ENCODE measurements at places on chromosomes 11 and 22. TPM values are rescaled to one million over a fixed set of nuclear protein-coding genes. Genes with fewer than 3 reads are reported as not detected.

The OR52I1 gene
- not detected for total RNA-seq

DNA sequence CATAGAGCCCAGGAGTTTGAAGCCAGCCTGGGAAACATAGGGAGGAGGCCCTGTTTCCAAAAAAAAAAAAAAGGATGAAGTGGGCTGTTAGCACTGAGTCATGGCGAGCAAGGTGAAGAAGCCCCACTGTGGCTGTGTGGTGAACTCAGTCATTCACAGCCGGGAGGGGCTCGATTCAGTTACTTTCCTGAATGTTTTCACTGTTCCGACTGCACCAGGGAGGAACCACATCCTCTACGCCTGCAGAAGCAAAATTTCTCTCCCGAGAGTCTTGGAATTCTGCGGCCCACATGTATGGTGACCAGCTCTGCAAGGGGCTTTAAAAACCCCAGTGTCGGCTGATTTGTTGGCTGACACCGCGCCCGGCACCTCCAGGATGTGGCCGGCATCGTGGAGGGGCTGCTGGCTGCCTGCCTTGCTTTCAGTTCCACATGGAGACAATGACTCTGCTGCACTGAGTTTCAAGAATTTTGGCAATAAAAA lies 27.8 kb upstream of the GRAMD4 start:
- H3K27me3 ChIP-seq, result no peaks in the 10 kb centered on the region
- no peak for DNase-seq
- H3K27ac ChIP-seq, result no peak overlapping the region
- H3K4me3 ChIP-seq, result no peak overlapping the region
- peaks cover 11% of the 10 kb centered on the region for H3K4me1 ChIP-seq

GRCh38 chr11:30113326-30113898 lies 96.6 kb upstream of the KCNA4 start:
- H3K27ac ChIP-seq, result no peak overlapping the region
- no peak overlapping the region for H3K4me3 ChIP-seq
- H3K27me3 ChIP-seq, result no peaks in the 10 kb centered on the region
- H3K36me3 ChIP-seq, result no peaks in the 10 kb centered on the region
- no peaks in the 10 kb centered on the region for H3K4me1 ChIP-seq

The FEN1 gene
- 67.6 TPM for total RNA-seq

The SEC14L2 gene
- total RNA-seq, result 10.7 TPM

- H3K27me3 ChIP-seq, result no peaks in the 10 kb centered on the region
- peak within 1 kb of the TSS; percentile 99 for H3K27ac ChIP-seq
- H3K36me3 ChIP-seq, result no peaks in the 10 kb centered on the region
These were observed at the start of gene MTMR2 for GRCh38 chr11:95923728-95924413. Gene MTMR2, minus strand, starts transcription at chr11:95924107. Its CDS starts 153 bp downstream, at chr11:95923954.

DNA sequence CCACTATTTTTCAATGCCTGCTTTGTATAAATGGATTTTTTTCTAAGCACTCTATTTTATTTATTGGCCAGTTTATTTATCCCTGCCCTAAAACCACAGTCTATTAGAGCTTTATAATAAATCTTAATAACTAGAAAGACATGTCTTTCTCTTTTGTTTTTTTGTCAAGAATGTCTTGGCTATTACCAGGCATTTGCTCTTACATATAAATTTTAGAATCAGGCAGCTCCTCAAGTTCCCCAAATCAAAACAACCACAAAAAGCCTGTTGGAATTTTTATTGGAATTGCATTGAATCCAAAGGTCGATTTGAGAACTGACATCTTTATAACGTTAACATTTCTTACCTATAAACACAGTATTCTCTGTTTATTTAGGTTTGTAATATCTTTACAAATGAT lies 85.8 kb upstream of the SC5D start:
- H3K27ac ChIP-seq, result no peak overlapping the region
- DNase-seq, result no peak
- peaks cover 44% of the 10 kb centered on the region for H3K27me3 ChIP-seq
- H3K36me3 ChIP-seq, result no peaks in the 10 kb centered on the region

The NCF4 gene
- total RNA-seq, result not detected

The F2 gene
- 0.64 TPM for total RNA-seq

The SHISAL1 gene
- 1.2 TPM for total RNA-seq

GRCh38 chr22:43315687-43316217 lies 27.4 kb downstream of the SCUBE1 start:
- DNase-seq, result no peak
- H3K36me3 ChIP-seq, result no peaks in the 10 kb centered on the region
- H3K27me3 ChIP-seq, result no peaks in the 10 kb centered on the region
- no peak overlapping the region for H3K27ac ChIP-seq
- H3K4me1 ChIP-seq, result no peaks in the 10 kb centered on the region

The MCHR1 gene
- not detected for total RNA-seq

The APIP gene
- 42.6 TPM for total RNA-seq

- no peak overlapping the region for H3K27ac ChIP-seq
- no peaks in the 10 kb centered on the region for H3K36me3 ChIP-seq
- DNase-seq, result no peak
These were observed 77.2 kb downstream of the RDX start for GRCh38 chr11:110219006-110219785.

The THY1 gene
- 13.7 TPM for total RNA-seq

The HTR3B gene
- total RNA-seq, result not detected

The MS4A3 gene
- total RNA-seq, result 0.13 TPM

- no peak overlapping the region for H3K27ac ChIP-seq
- H3K27me3 ChIP-seq, result no peaks in the 10 kb centered on the region
- H3K4me1 ChIP-seq, result no peaks in the 10 kb centered on the region
- DNase-seq, result no peak
- H3K36me3 ChIP-seq, result no peaks in the 10 kb centered on the region
- H3K4me3 ChIP-seq, result no peak overlapping the region
These were observed 96.9 kb downstream of the FAM76B start for GRCh38 chr11:95692526-95693260.

DNA sequence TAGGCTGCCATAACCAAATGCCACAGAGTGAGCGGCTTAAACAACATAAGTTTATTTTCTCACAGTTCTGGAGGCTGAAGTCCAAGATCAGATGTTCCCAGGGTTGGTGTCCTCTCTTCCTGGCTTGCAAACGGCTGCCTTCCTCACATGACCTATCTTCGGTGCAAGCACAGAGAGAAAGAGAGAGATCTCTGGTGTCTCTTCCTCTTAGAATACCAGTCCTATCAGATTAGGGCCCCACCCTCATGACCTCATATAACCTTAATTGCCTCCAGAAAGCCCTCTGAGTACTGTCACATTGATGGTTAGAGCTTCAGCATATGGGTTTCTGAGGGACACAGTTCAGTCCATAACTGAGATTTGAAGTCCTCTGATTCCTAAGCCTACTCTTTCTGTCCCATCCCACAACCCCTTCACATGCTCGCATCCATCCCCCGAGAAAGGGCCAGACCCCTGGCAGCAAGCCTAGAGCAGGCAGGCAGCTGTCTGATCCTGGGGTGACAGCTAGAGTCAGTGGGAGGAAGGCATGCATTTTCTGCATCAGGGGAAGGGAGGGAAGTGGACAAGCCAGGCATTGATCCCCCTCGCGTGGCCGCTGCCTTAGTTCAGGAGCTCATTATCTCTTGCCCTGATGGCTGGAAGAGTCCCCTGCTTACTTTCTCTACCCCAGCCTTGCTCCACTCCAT lies 114.1 kb downstream of the FAR1 start:
- no peak overlapping the region for H3K4me3 ChIP-seq
- no peaks in the 10 kb centered on the region for H3K36me3 ChIP-seq
- no peak for DNase-seq
- H3K27ac ChIP-seq, result no peak overlapping the region
- no peaks in the 10 kb centered on the region for H3K4me1 ChIP-seq

DNA sequence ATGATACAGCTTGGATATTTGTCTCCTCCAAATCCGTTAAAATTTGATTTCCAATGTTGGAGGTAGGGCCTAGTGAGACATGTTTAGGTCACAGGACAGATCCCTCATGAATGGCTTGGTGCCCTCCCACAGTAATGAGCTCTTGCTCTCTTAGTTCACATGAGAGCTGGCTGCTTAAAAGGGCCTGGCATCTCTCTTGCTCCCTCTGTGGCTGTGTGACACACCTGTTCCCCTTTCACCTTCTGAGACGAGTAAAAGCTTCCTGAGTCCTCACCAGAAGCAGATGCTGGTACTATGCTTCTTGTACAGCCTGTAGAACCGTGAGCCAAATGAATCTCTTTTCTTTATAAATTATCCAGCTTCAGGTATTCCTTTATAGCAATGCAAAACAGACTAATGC lies 3.5 kb downstream of the VPS37C start:
- H3K4me1 ChIP-seq, result peaks cover 41% of the 10 kb centered on the region
- DNase-seq, result no peak
- H3K36me3 ChIP-seq, result no peaks in the 10 kb centered on the region
- H3K27me3 ChIP-seq, result no peaks in the 10 kb centered on the region

- no peak overlapping the region for H3K4me3 ChIP-seq
- H3K27ac ChIP-seq, result no peak overlapping the region
- no peaks in the 10 kb centered on the region for H3K27me3 ChIP-seq
These were observed 46.9 kb downstream of the SMIM38 start for GRCh38 chr11:69202511-69203221.

The TP53AIP1 gene
- 0.08 TPM for total RNA-seq

GRCh38 chr22:26711205-26711963 lies 54.0 kb downstream of the MIAT start:
- H3K4me1 ChIP-seq, result no peaks in the 10 kb centered on the region
- H3K27me3 ChIP-seq, result no peaks in the 10 kb centered on the region
- DNase-seq, result no peak

GRCh38 chr22:46256358-46256958 lies 6.4 kb upstream of the CDPF1 start:
- H3K4me1 ChIP-seq, result peaks cover 4% of the 10 kb centered on the region
- no peaks in the 10 kb centered on the region for H3K36me3 ChIP-seq
- no peak overlapping the region for H3K4me3 ChIP-seq
- no peak overlapping the region for H3K27ac ChIP-seq

DNA sequence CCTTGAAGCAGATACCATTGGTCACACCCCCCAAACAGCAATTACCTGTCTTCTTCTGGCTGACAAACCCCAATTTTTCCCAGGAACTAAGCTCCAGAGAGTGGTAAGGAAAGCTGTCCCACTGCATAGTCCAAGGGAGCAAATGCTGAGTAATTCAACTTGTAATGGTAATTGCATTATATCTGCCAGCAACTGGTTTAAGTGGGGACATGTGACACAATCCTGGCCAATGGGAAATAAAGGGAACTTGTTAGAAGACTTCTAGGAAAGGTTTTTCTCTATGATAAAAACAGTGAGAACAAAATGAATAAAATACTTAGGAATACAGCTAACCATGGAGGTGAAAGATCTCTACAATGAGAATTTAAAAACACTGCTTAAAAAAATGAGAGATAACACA lies 9.5 kb upstream of the ISX start:
- no peaks in the 10 kb centered on the region for H3K27me3 ChIP-seq
- no peak overlapping the region for H3K4me3 ChIP-seq

DNA sequence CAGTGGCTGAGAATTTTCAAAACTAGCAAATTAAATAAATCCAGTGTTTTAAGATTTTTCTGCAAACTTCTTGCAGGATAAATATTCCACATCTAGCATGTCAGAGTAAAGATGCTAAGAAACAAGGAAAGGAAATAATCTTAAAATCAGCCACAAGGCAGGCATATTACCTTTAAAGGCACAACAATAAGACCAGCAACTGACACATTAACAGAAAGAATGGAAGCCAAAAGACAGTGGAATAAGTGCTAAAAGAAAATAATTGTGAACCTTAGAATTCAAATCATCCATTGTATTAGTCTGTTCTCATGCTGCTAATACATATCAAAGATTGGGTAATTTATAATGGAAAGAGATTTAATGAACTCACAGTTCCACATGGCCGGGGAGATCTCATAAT lies 132.4 kb downstream of the FAR1 start:
- H3K36me3 ChIP-seq, result no peaks in the 10 kb centered on the region
- no peaks in the 10 kb centered on the region for H3K4me1 ChIP-seq
- H3K27ac ChIP-seq, result no peak overlapping the region
- no peak overlapping the region for H3K4me3 ChIP-seq
- no peak for DNase-seq
- H3K27me3 ChIP-seq, result no peaks in the 10 kb centered on the region

DNA sequence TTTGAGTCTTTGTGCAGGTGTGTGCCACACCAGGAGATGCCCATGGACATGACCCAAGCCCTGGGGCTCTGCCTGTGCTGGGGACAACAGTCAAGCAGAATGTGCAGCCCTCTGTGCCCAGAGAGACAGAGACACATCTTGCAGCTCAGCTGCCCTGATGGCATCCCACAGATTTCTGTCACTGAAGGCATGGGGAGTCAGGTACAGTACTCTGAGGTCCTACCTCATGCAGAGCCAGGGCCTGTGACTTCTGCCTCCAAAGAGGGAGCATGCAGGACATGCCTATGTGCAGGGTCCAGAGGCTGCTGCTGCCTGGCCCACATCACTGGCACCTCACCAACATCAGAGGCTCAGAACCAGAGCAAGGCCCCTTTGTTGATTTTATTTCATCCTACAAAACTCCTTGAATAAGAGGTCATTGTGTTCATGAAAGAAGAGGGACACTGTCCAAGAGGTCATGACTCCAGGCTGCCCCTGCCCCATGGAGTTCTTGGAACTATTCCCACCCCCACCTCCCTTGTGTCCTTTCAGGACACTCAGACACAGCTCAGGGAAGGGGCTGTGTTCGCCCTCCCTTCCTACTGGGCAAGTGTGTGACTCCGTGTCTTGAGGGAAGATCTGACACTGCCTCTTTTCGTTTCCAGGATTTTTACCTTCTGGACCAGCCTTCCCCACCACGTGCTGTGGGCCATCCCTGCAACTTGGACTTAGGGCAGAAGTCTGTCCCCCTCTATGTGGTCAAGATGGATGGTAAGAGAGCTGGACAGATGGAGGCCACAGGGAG lies 62.3 kb downstream of the BTG4 start:
- H3K27me3 ChIP-seq, result no peaks in the 10 kb centered on the region
- no peaks in the 10 kb centered on the region for H3K36me3 ChIP-seq
- H3K27ac ChIP-seq, result no peak overlapping the region
- H3K4me1 ChIP-seq, result no peaks in the 10 kb centered on the region
- no peak for DNase-seq
- no peak overlapping the region for H3K4me3 ChIP-seq

DNA sequence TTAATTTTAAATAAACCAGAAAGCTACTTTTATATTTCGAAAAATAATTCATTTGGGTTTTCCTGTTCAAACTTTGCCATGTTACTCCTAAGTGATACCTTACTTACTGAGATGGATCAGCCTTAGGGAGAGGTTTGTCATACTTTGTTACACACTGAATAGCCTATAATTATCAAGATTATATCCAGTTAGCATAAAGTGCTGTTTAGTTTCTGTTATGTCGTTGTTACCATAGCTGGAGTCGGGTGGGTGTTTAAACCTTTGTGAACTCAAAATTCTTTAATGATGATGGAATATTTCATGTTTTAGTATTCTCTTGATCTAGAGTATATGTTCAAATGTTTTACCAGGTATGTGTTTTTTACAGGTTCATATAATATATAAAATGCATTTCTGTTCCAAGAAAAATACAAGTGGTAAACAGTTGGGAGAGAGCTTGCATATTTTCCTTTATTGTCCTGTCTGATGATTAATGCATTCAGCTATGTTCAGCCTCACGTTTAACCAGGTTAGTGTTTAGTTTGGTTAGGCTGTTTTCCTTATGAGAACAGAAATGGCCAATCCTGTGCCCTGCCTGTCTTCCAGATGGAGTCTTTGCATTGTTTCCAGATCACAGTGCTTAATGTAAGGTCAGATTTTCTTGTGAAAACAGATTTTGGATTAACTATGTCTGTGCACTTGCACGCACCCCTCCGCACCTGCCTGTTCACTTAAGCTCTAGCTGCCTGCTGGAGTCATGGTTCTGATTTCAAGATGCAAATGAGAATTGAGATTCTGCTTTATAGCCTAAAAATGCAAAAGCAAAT lies 105.6 kb downstream of the ATXN10 start:
- H3K27ac ChIP-seq, result peak overlapping the region; percentile 74
- H3K4me3 ChIP-seq, result no peak overlapping the region
- no peaks in the 10 kb centered on the region for H3K36me3 ChIP-seq
- no peaks in the 10 kb centered on the region for H3K27me3 ChIP-seq
- peak; percentile 10 for DNase-seq
- peaks cover 22% of the 10 kb centered on the region for H3K4me1 ChIP-seq

- no peak for DNase-seq
- H3K36me3 ChIP-seq, result no peaks in the 10 kb centered on the region
- H3K4me1 ChIP-seq, result peaks cover 6% of the 10 kb centered on the region
- no peak overlapping the region for H3K4me3 ChIP-seq
These were observed 13.5 kb downstream of the SLC43A1 start for GRCh38 chr11:57501953-57502352.

The KCNJ5 gene
- 0.28 TPM for total RNA-seq
